ENCODE measurements at places on chromosomes 2 and 18.

DNA sequence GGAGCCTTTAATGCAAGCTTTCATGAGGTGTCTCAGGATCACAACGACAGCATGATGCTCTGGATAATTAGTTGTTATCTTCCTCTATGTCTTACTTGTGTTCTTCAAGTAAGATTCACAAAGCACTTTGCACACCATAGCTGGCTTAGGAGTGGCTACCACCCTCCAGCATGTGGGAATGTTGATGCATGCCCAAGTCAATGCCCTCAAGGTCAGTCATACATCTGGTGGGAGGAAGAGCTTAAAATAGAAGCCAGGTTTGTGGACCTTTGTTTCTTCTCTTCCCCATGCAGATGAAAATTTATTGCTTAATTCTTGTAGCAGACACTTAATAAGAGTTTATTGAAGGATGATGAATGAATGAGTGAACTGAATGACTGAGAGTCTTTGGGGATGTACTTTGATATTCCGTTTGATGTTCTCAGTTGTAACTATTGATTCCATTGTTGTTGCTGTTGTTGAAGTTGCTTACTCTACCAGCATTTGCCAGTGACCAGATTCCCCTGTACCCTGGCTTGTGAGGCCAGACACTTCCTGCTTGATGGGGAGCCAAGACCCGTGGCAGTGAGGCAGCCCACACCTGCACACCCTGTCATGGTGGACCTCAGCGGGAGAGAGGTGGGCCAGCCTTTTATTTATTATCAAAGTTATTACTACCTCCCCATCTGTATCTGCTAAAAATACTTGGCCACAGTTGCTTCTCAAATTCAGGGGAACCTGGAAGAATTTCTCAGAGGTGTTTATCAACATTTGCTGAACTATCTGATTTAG lies 137.8 kb downstream of the LAMA3 start:
- DNase-seq, result no peak

GRCh38 chr2:43251171-43251731 lies 24.8 kb upstream of the ZFP36L2 start:
- no peak for DNase-seq

DNA sequence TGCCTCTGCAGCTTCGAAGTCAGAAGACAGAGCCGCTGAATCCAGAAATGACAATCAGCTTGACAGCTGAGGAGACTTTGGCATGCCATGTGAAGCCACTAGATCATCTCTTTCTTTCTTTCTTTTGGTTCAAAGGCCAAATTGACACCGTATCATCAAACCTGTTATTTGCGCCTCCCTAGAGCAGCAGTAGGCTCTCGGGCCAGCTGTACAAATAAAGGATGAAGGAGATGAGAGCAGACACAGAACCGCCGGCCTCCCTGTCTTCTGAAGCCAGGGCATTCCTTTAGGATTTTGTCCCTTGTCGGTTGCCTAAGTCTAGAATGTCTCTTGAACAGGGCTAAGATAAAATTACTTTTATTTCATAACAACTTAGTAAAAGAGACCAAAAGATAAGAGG lies 36.8 kb downstream of the COL4A4 start:
- DNase-seq, result no peak

GRCh38 chr2:107462181-107462580 lies 364.5 kb upstream of the RGPD4 start:
- no peak for DNase-seq

DNA sequence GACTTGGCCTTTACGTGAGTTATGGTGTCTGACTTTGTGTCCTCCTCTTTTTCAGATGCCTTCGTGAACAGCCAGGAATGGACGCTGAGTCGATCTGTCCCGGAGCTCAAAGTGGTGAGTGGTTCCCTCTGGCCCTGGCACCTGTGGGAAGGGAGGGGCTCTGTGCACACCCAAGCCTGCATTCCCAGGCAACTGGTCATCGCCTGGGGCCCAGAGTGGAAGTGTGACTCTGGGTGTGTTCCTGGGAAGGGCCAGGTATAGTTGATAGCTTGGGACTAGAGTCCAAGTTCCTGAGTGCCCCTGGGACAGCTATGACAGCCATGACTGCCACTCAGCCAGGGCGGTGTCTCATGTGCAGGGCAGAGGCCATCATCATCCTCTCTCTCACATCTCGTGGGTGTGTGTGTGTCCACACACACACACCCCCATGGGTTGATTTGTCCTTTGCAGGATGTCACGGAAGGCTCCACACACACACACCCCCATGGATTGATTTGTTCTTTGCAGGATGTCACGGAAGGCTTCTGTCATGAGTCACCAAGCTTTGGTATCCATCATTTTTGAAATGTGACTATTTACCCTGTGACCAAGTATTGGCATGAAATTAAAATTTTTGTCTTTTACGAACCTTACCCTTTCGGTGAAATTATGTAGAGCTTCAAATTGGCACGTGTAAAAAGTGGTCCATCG lies 215.4 kb downstream of the AGAP1 start:
- no peak for DNase-seq

DNA sequence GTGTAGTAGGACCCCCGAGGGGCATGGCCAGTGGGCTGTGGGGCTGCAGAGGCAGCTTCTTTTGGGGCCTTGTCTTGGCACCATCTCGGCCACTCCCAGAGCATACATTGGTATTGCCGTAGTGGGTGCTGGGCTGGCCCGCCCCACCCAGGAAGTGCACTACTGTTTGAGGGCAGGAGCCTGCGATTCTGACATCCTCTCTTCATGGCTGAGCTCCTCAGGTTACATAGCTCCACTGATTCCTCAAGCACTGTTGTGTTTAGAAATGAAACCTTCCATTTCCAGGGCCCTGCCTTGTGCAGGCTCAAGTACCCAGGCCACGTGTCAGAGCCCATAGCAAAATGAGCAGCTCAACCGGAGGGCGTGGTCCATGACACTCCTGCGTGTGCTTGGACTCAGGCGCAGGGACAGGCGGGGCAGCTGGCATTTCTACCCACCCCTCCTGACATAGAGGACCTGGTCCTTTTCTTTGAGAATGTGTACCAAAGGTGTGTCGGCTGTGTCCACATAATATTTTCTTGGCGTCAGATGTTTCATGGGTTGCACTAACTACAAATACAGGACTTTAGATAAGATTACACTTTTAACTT lies 67.9 kb downstream of the DGKD start:
- DNase-seq, result no peak

- DNase-seq, result no peak
Observed at GRCh38 chr18:75173125-75173432, 35.9 kb downstream of the PTGR3 start.

DNA sequence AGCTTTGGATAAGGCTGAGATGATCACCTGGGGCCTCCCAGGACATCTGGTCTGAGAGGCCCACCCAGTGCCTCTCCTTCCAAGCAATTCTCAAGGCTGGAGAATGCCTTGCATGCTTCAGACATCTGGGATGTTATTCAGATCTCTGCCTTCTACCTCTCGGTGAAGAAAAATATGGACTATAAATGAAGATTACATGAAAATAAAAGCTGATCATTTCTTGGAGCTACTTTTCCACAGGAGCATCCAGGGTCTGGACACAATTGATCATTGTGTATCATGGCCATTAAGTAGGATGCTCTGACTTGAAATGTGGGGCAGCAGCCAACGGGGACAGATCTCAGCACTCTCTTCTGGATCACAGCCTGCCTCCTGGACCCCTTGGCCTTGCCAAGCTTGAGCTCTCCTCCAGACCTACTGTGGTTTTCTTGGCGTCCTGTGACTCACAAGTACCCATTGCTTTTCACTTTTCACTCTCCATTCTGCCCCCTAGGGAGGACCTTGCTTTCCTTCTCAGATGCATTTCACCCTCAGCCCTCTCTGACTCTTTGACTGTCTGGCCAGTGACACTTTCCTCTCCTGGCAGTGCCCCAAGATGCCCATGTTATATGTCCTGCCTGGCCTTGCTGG lies 203.1 kb downstream of the INSIG2 start:
- DNase-seq, result no peak

- no peak for DNase-seq
Observed at GRCh38 chr2:85706063-85706462, 11.9 kb downstream of the GNLY start.

GRCh38 chr2:177058747-177059146 lies 153.8 kb upstream of the HNRNPA3 start:
- no peak for DNase-seq

DNA sequence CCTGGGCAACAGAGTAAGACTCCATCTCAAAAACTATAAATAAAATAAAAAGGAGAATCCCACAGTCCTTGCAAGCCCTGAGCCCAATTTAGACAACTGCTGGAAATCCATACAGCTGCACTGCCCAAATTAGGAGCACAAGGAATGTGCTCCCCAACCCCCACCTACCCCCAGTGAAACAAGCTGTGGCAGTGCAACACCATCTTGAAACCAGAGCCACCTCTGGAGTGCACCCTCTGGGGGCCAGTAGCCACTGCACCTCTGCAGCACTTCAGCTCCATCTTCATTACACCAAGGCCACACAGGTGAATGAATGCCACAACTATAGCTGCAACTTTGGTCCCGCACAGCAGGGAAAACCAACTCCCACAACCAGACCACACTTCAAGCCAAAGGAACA lies 37.3 kb downstream of the USP34 start:
- no peak for DNase-seq

DNA sequence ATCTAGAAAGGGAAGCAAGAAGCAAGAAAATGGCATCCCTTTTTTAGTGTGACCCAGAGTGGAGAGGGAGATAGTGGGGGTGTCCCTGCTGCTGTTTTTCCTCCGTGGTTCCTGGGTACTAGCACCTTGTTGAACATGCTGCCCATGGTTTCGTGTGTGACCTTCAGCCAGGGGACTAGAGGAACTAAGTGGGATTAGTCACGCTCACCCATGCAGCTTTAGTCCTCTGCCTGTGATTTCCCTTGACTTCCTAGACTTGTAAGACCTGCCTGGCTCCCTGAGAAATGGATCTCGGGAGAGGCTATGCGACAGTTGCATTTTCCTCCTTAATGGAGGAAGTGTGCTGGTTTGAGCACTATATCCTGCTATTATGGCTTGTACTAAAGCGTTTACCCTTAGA lies 471.4 kb downstream of the DCDC2C start:
- DNase-seq, result no peak

GRCh38 chr2:74391580-74392448 lies 11.7 kb upstream of the DCTN1 start:
- peak; percentile 77 for DNase-seq

- no peak for DNase-seq
Observed at GRCh38 chr2:170047331-170048065, 130.4 kb upstream of the MYO3B start.

DNA sequence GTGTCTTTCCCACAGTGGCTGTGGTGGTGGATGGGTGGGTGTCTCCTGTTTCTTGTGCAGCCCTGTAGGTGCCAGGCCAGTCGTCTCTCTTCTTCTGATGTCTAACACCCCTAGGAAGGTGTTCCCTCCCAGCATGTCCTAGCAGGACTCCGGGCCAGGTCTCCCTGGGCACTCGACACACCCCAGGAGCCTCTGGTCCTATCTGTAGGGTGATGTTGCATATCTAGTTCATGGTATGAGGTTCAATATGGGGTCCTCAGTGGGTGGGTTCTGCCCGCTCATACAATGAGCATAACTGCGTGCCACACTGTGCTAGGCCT lies 14.4 kb downstream of the NGEF start:
- no peak for DNase-seq

GRCh38 chr2:151381266-151381665 lies 23.9 kb downstream of the TNFAIP6 start:
- no peak for DNase-seq

GRCh38 chr2:60485055-60485454 lies 68.4 kb downstream of the BCL11A start:
- DNase-seq, result no peak

DNA sequence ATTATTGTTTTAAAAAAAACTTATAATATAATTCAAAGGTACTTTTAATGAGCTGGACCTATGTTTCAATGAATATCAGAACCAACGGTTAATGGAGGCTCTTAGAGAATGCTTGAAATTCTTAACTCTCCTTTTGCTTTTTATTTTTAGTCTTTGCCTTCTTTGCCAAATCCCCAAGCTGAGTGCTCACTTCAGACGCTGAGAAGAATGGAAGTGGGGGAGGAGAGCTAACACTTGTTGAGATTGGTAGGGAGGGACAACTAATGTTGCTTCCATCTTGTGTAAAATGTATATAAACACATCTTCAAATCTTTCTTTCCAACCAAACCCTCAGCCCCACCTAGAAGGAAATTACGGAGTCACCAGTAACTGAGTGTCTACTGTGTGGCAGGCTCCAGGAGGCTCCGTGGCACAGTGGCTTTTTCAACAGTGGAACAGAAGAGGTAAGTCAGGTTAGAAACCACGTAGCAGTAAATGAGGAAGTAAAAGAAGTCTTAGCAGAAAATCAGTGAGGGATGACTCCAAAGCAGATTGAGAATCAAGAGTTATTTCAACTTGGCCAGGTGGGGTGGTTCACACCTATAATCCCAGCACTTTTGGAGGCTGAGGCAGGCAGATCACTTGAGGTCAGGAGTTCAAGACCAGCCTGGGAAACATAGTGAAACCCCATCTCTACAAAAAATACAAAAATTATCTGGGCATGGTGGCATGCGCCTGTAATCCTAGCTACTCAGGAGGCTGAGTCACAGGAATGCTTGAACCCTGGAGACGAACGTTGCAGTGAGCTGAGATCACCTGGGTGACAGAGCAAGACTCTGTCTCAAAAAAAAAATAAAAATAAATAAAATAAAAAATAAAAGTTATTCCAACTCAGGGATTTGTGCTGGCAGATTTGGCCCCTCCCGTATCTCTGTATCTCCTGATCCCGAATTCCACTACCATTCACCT lies 45.0 kb upstream of the CREB1 start:
- DNase-seq, result no peak

GRCh38 chr2:25374411-25374810 lies 32.7 kb upstream of the DNMT3A start:
- no peak for DNase-seq

DNA sequence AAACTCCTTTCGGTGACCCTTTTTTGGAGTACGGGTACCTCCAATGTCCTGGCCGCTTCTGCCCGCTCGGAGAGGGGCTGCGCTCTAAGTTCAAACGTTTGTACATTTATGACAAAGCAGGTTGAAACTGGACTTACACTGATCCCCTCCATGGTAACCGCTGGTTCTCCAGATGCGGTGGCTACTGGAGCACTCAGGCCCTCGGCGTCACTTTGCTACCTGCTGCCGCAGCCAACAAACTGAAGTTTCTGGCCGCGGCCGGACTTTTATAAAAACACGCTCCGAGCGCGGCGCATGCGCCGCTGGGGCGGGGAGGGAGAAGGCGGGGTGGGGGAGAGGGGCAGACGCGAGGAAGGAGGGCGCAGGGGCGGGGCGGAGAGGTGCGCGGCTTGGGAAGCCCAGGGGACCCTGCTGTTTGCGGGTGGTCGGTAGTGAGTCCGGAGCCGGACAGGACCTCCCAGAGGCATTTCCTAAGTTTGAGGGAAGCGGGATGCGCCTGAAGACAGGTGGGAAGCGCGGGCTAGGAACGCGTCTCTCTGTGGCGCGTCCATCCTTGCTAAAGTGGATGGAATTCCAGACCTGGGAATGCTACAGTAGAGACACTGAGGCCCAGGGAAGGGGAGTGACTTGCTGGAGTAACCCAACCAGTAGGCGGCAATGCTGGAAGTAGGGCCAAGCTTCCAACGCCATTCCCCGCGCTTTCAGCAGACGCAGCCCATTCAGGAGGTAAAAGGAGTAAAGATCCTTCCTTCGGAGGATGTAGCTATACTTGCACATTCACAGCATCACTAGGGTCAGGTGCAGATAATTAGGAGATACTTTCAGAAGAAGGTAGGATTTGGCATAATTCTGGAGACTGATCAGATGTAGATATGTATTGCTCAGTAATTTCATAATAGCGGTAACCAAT lies at the start of gene CXCR4:
Gene CXCR4 (minus strand): TSS at position 241 of the 910 bp plus-strand sequence. CDS start 89 bp downstream, at position 152.
- no peak for DNase-seq

All from T1000 (cell line).